Sigmoid colon (tissue), 7 donors: ENCODE measurements at places on chromosomes 7 and 10. TPM values are rescaled to one million over a fixed set of nuclear protein-coding genes. Genes with fewer than 3 reads are reported as not detected.

DNA sequence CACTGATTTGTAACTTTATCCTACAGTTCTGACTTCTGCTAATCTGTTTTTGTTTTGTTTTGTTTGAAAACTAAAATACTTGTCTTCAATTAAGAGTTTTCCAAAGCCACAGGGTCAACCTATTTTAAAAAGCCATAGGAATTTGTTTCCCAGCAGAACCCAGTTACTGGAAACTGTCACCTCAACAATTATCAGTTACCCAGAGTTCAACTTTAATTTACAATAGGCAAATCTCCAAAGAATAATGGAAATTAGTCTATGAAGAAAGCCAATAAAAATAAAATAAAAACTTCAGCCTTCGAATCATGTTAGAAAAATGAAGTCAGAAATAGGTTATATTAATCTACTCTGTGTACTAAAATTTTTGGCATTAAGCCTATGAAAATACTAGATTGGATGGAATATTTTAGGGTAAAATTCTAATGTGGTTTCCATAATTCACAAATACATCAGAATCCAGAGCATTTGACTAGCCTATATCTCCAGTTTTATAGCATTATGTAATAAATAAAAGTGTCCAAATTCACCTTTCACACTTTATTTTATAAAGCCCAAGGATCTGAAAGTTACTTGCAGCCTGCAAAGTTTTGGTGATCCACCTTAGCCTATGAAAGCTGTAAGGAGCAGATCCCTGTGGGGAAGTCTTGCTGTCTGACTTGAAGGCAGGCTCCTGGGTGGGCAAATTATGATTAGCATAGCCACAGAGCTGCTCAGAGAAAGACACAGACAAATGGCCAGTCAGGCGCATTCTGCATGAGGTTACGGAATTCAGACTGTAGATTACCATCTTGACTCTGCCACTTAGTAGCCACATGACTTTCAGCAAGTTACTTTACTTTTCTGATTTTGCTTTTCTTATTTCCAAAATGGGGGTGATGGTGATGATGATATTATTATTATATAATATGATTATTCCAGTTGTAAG lies 250.0 kb upstream of the HGF start:
- DNase-seq, result no peak

- no peak for DNase-seq
These were observed 19.8 kb upstream of the RPA3 start for GRCh38 chr7:7738177-7738576.

DNA sequence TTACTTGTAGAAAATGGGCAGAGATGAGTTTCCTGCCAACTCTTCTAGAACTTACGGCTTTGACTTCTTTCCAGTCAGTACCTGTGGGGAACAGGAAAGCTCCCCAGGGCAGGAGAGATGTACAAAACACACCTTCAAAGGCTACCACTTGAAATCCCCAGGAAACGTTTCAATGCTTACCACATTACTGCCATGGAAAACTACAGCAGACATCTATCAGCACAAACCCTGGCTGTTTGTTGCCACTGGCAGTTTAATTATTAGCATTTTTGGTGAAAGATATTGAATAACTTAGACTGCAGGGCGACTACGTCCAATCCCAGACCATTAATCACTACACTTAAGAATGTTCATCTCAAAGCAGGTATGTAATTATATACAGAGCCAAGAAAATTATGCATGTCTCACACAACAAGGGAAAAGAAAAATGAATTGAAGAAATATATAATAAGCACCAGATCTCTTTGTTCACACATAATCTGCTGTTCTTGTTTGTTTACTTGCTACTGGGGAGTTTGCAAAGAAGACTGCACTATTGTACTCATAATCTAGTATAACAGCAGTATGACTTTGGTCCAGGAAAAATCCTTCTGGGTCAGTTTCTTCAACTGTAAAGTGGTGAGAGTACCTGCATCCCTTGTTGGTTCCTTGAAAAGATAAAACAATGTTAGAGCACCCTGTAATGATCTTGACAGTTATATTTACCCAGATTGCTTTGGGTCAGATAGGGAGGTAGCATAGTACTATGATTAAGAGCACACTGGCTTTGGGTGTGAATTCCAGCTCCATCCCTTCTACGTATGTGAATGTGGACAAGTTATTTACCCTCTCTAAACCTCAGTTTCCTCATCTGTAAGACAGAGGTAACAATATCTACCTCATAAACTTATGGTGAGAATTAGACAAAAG lies 138.3 kb downstream of the DOCK4 start:
- no peak for DNase-seq

DNA sequence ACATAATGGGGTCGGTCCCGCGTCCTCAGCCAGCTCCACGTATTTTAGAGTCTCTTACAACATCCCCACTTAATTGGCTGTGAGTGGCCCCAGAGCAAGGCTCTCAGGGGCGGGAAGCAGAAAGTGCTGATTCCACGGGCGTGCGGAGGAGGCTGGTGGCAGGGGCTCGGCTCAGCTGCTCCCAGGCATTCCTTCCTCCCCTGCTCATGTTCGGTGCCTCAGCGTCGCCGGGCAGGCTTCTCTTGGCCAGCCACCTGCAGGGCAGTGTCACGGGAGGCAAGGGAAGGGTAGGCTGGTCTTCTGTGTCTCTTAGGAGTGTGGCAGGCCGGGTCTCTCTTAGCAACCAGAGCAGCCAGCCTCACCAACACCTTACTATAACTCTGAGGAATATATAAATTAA lies 33.8 kb downstream of the IL15RA start:
- peak; percentile 80 for DNase-seq

DNA sequence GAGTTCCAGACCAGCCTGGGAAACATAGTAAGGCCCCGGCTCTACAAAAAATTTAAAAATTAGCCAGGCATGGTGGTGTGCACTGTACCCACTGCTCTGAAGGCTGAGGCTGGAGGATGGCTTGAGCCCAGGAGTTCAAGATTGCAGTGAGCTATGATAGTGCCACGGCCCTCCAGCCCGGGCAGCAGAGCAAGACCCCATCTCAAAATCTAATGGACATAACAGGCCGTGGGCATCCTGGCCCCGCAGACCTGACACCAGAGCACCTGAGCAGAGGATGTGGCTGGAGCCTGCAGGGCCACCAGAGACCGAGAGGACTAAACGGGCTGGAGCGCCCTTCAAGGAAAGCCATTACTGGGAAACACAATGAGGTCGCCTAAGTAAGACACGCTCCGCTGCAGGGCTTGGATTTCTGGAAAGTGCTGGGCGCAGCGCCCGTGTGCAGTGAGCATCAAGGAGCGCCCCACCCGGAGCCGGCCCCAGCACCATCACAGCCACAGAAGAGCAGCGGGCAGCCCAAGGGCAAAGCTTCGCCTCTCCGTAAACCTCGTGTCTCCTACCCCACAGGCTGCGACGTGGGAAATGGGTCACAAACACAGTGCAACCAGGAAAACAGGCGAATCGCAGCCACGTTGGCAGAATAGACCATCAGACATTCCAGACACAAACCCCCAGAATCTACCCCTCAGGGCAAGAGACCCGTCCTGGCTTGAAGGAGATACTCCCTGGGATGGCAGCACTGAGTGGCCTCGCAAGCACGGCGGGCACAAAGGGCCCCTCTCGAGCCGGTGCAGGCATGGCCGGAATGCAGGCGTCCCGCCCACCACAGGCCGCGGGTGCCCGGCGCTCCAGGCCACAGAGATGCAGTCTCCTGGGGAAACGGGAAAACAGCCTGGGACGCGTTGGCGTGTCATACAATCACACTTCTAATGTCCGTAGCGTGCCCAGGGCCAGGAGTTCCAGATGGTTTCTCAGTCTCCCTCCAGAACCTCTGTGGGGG lies 4.9 kb downstream of the RADIL start:
- peak; percentile 59 for DNase-seq

DNA sequence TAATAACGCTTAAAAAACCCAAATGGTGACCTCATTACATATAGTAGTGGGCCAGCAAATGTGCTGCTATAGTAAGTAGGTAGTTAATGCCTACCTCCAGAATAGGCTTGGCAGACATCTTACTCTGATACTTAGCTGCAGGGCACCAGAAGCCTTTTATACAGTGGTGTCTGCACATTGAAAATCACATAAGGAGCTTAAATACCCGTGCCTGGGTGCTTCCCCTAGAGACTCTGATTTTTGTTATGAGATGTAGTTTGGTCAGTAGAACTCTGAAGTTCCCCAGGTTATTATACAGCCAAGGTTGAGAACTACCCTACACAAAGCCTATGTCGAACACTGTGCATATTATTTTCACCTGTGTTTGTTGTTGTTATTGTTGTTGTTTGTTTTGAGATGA lies 47.2 kb downstream of the ANKIB1 start:
- no peak for DNase-seq

GRCh38 chr7:8232999-8233847 lies 28.7 kb downstream of the ICA1 start:
- DNase-seq, result no peak

DNA sequence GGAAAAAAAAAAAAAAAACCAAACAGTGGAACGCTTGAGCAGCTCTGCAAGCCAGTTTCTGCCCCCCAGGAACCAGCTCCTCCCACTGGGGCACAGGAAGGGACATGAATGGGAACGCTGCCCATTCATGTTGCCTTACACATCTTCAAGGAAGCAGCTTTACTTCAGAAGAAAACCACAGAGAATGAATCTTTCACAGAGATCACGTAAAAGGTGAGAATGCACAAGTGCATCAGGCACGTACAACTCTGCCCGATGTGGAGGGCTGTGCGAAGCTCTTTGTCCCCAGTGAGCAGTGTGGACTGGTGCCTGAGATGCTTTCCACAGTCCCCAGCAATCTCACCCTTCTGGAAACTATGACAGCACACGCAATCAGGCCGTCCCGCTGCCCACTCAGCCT lies 106.2 kb downstream of the DLG5 start:
- DNase-seq, result no peak

- peak; percentile 65 for DNase-seq
These were observed 124.8 kb downstream of the PPP1R17 start for GRCh38 chr7:31811650-31812461.

GRCh38 chr10:8053446-8054243 lies 843 bp upstream of the GATA3 start:
- no peak for DNase-seq

DNA sequence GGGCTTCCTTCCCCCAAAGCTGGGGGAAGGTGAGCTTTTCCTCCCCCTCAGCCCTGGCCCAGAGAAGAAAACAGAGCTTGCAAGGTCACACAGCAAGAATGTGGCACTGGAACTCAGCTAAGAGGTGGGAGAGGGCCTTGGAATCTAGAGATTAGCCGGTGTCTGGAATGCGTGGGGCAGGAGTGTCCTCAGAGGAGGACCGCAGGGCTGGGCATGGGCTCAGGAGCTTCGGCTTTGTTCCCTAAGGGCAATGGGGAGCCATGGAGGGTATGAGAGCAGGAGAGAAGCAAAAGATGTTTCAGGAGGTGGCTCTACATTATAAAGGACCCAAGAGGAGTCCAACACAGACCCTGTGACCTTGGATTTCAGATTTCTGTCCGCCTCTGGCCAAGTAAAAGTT lies 127.2 kb upstream of the TNRC18 start:
- no peak for DNase-seq

DNA sequence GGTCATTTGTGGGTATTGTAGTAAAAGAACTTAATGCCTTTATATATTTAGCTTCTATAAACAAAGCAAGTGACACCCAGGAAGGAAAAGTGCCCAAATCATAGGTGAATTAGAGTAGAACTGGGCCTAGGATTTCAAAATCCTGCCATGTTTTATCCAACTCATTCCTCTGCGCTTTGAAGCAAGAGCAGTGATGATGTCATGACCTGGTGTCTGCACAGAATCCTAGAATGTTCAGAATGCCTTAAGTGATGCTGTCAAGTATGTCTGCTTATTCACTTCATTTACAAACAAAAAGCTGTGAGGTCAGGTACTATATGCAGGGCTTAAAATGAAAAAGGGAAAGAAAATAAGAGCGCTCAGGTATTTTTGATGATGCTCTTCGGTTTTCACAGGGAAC lies 737.2 kb upstream of the ANKRD30A start:
- no peak for DNase-seq

- DNase-seq, result no peak
These were observed 19.6 kb upstream of the GTPBP4 start for GRCh38 chr10:968546-969199.

GRCh38 chr7:128007303-128007680 lies 23.9 kb downstream of the LRRC4 start:
- no peak for DNase-seq

- no peak for DNase-seq
These were observed 225.0 kb downstream of the CALN1 start for GRCh38 chr7:72187179-72187578.

- peak; percentile 55 for DNase-seq
These were observed 22.2 kb upstream of the CSGALNACT2 start for GRCh38 chr10:43115881-43116595.

GRCh38 chr10:20768843-20769242 lies 128.3 kb downstream of the NEBL start:
- DNase-seq, result no peak

GRCh38 chr10:133467286-133467911 lies 13.7 kb downstream of the SCART1 start:
- DNase-seq, result no peak

DNA sequence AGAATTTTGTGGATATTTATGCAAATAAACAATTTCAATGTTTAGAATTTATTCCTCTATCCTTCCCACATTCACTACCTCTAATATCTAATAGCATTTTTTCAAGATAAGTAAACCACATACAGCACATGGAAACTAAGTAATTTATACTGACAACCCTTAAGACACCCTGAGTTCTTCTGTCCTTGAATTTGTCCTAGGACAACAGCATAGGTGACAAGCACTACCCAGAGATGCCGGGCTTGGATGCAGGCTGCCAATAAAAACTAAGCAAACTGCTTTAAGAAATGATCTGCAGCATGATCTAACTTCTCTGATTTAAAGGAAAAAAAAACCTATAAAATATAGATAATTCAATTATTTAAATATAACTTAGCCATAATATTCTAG lies 22.7 kb downstream of the NT5C3A start:
- DNase-seq, result no peak

DNA sequence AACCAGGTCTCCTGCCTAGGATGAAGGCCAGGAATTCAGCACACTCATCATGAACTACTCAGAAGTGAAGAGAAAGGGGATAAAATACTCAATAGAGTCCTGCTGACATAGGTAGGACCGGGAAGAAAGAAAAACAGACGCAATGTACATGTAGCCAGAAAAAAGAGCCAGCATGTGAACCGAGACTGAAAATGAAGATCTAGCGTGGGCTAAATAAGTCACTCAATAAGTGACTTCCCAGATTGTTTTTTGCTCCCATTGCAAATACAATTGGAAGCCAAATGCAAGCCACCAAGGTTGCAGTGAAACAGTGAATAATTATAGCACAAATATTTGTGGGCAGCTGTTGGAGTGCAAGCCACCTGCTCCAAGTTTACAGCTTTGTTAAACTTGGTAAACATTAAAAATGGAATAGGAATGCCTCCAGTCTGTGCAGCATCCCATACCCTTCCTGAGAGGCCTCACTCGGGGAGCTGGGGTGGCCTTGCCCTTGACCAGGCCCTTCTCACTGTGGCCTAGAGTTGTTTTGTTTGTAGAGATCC lies 34.7 kb upstream of the HPS1 start:
- DNase-seq, result no peak

Gene DPCD
- total RNA-seq, result 18.5 TPM

Gene RBP3
- total RNA-seq, result not detected

Gene LRRD1
- total RNA-seq, result not detected

Gene AKR1D1
- not detected for total RNA-seq

Gene RPEL1
- total RNA-seq, result not detected

Gene AP1S1
- 31.4 TPM for total RNA-seq

Gene GALNT17
- 14.6 TPM for total RNA-seq

Gene AMZ1
- 1.4 TPM for total RNA-seq

Gene NACAD
- total RNA-seq, result 8.9 TPM
